ENCODE measurements at places on chromosomes 2 and 18.

GRCh38 chr2:106316915-106317314 is 122.8 kb upstream of the UXS1 start:
- DNase-seq, result no peak

DNA sequence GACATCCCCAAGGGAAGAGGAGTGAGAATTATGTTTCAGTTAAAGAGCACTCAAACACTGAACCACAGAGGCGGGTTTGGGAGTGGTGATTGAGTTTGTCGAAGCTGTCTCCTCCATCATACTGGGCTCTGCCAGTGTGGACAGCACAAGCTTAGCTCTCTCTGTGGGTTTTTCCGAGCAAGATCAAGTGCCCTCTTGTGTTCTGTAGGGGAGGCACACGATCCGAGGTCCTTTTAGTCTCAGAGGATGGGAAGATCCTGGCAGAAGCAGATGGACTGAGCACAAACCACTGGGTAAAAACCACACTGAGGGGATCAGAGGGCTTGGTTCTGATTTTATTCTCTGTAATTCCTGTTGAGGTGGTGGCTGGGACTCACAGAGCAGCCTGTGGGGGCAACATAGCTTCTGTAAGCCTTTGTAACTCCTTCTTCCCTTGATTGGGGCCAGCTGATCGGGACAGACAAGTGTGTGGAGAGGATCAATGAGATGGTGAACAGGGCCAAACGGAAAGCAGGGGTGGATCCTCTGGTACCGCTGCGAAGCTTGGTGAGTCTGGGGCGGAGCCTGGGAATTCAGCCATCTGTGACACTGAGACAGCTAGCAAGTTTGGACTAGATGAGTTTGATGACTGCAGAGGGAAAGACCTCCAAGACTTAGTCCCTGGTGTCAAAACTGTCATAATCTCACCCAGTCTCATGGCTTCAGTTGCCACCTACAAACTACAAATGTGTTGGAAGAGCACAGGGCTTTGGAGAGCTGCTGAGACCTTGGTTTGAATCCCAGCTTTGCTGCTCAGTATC is 2.0 kb downstream of the NAGK start:
- DNase-seq, result peak; percentile 18

GRCh38 chr18:67770520-67770919 is 254.0 kb upstream of the DSEL start:
- no peak for DNase-seq

DNA sequence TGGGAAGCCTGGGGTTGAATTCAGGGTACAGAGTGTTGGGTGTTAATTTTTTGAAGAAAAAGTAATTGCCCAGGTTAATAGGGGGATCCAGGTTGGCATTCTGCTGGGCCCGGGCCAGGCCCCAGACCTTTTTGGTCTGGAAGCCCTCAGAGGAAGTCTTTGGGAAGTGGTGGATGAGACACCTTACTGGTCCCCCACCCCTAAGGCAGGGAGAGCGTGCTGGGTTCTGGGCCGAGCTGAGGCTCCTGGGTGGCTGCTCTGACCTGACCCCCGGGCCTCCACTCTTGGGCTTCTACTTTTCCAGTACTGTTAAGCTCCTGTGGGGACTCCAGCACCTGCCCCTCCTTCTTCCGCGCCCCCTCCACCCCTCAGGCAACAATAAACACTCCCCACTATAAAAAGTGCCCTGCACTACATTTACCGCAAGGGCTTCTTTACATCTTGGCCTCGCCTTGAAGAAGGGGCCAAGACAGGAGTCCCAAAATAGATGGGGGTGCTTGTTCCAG is 753 bp upstream of the HOXD3 start:
- no peak for DNase-seq

GRCh38 chr2:140929849-140930248 is 1201.0 kb downstream of the LRP1B start:
- DNase-seq, result no peak

DNA sequence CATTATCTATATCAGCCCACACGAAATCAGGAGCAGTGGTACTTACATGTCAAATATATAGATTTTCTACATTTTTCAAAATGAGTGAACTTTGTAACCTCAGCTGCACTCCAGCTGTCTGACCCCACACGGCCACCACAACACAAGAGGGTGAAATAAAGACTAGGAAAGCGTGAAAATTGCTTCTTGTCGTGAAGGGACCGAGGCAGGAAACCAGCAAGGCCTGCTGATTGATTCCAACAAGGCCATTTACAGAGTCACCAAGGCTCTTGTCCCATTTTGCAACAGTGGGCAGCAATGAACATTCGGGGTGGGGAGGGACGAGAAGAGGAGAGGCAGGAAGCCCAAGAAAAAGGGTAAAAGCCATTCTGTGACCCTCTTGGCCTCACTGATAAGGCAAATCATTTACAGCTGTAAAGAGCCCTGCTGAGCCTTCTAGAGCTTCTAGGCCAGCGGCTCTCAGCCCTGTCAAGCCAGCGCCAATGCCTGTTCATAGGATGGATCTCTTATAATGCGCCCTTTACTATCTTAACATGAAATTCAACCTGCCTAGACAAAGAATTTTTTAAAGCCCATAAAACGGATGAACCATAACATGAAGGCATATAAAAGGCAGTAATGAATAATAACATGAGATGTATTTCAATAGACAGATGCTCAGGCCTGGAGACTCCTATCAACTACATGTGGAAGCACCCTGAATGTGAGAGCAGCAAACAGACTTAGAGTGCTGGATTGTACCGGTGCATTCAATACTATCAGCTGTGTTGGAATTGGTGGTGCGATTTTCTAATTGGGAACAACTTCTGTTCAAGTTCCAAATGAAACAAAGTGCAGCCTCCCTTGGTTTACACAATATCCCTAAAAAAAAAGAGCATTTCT is 269.0 kb downstream of the CDCA7 start:
- no peak for DNase-seq

- no peak for DNase-seq
Observed at GRCh38 chr2:197281421-197281820, 29.2 kb downstream of the ANKRD44 start.

DNA sequence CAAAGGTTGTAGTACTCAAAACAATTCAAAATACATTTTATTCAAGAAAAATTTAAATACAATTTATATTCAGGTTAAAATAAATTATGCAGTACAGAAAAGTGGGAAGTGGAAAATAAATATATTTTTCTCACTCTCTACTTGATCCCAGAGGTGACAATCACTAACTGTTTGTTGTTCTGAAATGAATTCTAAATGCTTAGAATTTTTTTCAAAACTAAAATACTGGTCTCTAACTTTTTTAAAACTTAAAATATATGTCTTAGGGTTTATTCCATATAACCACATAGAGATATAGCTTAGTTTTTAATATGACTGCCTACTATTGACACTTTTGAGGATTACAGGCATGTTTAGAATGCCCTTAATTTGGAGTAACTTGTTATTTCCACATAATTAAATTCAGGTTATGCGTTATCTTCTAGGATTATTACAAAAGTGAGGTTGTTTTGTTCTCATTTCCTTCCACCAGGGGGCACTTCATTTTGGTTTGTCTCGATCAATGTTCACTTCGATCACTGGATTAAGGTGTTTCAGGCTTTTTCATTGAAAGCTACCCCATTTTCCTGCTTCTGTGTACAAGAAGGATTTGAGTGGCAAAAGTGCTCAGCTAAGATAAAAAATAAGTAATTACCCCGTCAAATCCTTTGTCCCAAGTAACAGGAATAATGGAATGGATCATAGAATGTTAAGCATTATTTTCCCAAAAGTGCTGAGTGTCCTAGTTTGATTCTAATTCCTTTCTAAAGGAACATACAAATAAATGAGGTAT is 27.1 kb upstream of the TFPI start:
- DNase-seq, result peak; percentile 71

All from NCI-H510A treated with DMSO at 0.1 percent for 48 hours (cell line).